Karpas-422 (cell line): ENCODE measurements at places on chromosomes 6 and 20. TPM values are rescaled to one million over a fixed set of nuclear protein-coding genes. Genes with fewer than 3 reads are reported as not detected.

DNA sequence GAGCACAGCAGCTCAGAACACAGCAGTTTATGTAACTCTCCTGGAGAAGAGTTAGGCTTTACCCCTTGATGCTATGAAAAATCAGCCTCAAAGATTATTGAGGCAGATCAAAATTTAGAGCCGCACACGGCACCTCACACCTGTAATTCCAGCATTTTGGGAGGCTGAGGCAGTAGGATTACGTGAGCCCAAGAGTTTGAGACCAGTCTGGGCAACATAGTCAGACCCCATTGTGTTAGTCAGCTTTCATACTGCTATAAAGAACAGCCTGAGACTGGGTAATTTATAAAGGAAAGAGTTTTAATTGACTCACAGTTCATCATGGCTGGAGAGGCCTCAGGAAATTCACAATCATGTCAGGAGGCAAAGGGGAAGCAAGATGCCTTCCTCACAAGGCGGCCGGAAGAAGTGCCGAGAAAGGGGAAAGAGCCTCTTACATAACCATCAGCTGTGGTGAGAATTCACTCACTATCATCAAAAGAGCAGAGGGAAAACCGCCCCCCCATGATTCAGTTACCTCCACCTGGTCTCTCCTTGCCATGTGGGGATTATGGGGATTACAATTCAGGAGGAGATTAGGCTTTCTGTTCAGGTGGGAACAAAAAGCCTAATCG is 87.7 kb downstream of the SGK1 start:
- DNase-seq: no peak

GRCh38 chr20:54623991-54624569 is 148.7 kb downstream of the DOK5 start:
- DNase-seq: no peak

Gene HLA-DQB1
- 79.1 and 126 TPM in 2 replicates for total RNA-seq

Gene PROKR2
- not detected in 2 replicates for total RNA-seq
